ENCODE measurements at places on chromosomes 1 and 21.

GRCh38 chr1:191453487-191453886 is 704.8 kb upstream of the RGS18 start:
- no peak for DNase-seq

DNA sequence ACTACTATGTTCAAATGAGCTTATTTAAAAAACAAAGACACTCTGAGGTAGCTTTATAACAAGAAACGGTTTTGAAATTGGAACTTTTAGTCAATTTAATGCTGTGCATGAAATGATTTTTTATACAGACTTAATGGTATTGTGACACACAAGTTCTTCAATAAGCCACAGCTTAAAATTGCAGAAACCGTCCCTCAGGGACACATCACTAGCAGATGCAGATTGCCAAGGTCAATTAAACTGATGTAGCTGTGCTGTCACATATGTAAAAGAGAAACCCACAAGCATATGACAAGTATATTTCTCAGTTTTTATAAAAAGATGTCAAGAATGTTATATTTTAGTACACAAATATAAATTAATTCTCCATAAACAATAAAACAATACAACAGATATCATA is 366.9 kb downstream of the DPYD start:
- no peak for DNase-seq

- DNase-seq, result no peak
These were observed at the start of gene CNKSR1 for GRCh38 chr1:26177182-26177684. Gene CNKSR1 (plus strand): TSS chr1:26177491. CDS start chr1:26177548, 57 bp downstream.

DNA sequence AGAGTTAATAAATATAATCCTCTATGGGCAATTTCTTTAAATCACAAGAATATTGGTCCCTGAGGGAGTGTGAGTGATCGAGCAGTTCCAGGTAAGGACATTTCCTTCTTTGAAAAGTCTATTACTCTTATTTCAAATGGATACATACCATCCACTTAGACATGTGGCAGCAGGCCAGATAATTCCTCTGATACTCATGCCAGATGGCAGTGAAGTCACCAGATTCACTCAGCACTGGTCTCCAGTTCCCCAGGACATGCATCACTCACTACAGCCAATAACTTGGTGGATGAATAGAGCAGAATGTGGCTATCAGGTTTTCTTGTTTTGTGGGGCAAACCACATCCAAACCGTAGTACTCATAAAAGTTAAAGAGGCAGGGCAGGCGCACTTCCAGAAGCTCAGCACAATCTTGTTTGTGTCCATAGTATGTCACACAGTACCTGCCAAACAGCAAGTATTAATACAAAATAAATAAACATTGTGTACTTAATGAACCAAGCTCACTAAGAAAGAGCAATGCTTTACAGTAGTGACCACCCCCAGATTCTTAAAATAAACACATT is 74.2 kb upstream of the CD53 start:
- DNase-seq, result no peak

GRCh38 chr1:238474263-238474662 is 583.5 kb upstream of the ZP4 start:
- DNase-seq, result no peak

DNA sequence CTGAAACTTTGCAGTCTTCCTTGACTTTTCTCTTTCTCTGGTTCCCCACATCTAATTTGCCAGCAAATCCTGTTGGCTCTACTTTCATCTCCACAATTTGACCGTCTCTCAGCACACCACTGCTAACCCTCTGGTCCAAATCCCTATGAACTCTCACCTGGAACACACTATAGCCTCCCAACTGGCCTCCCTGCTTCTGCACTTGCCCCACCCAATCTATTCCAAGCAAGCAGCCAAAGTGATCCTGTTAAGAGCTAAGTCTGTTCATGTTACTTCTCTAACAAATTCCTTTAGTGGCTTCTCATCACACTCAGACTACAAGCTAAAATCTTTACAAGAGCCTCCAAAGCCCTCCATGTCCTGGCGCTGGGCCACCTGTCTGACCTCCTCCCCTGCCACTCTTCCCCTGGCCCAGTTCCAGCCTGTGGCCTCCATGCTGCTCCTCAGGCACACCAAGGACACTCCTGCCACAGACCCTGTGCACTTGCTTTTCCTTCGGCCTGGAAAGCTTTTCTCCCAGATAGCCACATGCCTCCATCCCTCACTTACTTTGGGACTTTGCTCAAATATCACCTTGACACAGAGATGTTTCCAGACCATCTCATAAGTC is 104.1 kb downstream of the DTL start:
- DNase-seq, result no peak

DNA sequence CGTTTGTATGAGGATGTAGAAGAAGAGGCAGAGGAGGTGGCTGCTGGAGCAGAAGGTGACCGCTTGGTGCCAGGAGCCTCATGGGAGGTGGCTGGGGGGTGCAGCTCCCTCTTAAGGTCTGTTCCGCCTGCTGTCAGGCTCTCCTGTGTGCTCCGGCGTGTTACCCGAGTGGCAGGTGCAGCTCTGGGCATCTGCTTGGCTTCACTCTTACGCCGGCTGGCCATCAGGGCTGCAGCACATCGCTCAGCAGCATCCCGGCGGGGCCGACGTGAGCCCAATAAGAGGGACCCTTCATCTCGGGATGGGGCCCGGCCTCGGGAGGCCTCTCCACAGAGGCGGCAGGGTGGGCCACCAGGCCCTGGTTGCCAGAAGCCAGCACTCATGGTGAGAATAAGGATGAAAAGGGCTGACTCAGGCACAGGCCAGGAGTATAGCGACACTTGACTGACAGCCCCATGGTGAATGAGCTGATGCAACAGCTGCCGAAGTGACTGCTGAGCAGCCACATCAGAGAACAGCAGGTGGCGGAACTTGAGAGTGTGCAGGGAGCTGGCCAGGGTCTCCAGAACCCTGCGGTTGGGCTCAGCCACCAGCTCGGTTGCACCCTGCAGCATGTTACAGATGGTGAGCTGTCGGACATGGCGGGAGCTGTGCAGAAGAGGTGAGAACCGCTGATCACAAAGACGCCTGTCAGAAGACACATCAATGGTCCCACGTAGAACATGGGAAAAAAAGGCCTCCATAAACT is 17.5 kb downstream of the LRRC41 start:
- peak; percentile 49 for DNase-seq

DNA sequence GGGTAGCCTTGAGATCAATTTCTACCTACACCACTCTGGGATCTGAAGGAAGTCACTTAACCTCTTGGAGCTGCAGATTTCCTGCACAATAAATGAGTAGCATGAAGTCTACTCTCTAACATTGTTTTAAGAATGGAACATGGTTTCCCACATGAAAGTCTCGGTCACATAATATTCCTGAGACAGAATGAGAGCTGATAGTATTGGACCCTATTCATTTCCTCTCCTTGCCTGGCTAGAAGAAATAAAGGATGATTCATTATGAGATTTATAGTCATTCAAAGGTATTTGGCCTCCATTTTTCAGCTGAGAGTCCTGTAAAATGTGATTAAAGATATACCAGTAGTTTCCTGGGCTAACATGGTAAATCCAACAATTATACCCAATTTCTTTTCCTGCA is 56.7 kb downstream of the ARHGAP29 start:
- DNase-seq, result no peak

GRCh38 chr1:76871355-76871974 is 4.2 kb downstream of the ST6GALNAC5 start:
- no peak for DNase-seq

DNA sequence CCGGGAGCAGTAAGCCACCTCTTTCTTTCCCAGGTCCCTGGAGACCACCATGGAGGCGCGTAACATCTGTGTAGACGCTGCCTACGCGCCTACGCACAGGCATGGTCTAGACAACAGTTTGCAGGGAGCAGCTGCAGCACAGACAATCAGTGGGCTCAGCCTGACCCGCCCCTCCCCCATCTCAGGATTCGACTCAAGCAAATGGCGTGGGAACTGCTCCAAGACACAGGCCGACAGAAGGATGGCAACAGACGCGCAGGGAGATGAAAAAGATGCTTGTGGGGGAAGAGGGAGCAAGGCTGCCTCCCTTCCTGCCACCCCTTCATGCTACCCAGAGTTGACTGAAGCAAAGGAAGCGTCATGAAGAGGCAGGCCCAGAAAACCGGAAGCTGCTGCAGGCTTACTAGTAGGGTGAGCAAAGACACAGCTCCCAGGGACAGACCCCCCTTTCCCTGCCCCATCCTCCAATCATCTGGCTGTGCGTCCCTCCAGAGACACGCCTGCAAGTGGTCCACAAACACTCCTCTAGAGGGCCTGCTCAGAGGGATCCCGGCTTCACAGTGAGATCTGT is 19.5 kb downstream of the STK40 start:
- DNase-seq, result peak; percentile 40

DNA sequence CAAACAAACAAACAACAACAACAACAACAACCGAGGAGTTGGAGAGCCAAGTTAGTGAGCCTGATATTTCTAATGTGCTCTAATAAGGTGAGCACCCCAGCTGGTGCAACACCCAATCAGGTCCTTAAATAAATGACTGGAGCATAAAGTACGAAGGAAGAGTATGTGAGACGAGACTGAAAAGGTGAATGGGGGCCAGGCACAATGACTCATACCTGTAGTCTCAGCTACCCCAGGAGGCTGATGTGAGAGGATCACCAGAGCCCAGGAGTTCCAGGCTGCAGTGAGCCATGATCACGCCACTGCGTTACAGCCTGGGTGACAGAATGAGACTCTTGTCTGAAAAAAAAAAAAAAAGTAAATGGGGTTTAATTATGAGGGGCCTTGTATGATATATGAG is 152.0 kb upstream of the ZRANB2 start:
- no peak for DNase-seq

- DNase-seq, result no peak
These were observed 42.5 kb downstream of the ITPKB start for GRCh38 chr1:226696547-226696946.

DNA sequence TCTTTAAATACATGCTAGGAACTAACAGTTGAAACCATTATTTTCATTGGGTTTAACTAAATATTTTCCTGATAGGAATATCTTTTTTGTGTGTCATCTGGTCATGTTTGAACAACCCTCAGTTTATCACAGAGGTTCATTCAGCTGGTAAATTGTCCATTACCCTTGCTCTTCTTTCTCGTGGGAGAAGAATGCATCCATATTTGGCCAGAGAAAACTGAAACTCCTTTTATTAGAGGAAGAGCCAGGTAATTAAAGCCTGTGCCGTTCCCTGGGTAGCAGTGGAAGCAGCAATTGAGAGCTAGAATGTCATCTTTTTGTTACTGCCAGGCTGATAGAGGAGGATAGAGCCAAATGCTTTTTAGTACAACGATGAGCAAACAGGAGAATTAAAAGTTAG is 587.2 kb upstream of the ZRANB2 start:
- no peak for DNase-seq

GRCh38 chr1:202135221-202135721 is 9.3 kb downstream of the ARL8A start:
- peak; percentile 49 for DNase-seq

- no peak for DNase-seq
These were observed 61.0 kb downstream of the PAX7 start for GRCh38 chr1:18691648-18692047.

DNA sequence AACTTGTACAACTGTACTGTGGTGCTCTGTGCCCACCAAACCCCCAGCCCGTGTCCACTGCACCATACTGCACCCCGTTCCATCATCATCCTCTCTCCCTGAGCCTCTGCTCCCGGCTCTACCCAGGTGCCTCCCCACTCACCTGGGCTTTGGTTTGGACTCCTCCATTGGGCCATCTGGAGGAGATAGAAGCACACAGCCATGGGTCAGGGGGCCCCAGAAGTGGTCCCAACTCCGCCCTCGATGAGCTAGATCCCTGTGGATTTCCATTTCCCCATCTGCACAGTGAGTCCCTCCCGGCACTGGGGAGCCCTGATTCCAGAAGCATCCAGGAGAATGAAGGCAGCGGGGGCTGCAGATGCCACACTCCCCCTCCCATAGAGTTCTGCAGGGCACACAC is 10.8 kb downstream of the TNNT2 start:
- no peak for DNase-seq

DNA sequence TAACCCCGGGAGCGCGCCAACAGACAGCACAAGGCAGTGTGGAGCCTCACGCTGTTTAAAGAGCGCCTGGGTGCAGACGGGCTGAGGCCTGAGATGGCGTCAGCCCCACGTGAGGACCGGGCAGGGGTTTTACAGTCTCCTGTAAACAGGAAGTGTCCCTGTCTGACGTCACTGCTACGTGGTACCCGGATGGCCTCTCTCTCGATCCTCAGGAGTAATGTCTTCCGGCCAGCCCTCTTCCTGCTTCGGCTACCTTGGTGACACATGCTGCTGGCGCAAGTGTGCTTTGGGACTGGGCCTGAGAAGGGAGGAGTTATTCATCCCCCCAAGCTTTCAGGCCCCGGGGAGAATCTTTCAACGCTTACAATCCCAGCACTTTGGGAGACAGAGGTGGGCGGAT is 41.2 kb downstream of the CNST start:
- no peak for DNase-seq

DNA sequence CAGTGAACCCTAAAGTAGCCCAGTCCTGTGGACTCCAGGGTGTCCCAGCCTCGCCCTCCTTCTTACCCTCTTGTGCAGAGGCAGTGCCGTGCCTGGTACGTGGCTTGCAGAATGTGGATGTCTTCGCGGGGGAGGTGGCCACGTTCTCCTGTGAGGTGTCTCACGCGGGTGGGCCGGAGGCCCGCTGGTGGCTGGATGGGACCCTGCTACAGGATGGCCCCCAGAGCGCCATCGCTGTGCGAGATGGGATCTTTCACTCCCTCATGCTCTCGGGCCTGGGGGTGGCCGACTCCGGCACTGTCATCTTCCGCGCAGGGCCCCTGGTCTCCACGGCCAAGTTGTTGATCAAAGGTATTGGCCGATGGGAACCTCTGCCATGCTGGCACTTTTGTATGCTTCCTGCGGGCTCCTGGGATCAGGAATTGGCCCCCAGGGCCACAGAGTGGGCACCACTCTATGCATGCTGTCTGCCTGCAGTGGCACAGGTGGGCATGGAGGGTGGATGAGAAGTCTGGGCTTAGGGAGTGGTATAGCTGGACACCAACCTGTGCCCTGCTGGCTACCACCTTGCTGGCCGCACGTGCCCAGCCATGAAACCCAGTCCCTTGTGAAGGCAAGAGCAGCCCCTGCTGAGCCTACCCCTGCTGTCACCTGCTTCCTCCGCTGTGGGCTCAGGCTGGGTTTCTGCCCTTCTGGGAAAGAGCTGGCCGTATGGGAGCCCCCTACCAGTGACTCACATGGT is 92.9 kb downstream of the TRIM11 start:
- DNase-seq, result no peak

DNA sequence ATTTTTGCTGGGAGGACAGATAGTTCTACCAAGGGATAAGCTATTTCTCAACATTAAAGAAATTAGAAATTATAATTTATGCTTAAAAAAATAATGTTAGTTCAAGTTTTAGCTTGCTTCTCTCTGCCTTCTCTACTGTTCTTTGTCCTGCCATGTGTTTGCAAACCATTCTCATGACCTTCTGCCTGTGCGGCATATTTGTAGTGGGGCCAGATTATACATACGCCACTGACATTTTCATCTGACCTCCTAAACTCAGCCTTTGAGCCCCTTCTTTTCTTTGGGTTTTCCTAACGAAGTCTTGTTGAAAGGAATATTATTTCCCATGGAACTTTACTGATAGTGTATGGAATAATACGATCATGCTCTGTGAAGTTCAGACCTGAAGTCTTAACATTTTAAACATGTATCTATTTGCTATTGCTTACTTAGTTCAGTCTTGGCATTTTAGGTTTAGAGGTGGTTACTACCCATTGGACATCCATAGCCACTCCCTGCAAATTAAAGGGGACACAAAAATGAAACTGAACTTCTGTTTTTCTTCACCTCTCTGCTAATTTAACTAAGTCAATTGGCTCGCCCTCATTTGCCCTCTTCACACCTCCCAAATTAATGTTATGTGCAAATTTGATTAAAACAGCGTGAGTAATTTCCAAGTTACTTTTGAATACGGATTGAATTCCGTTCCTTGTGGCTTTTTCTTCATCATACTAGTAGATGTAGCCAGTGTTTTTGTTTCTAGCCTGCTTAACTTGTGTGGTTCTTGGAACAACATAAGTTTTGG is 15.6 kb downstream of the LRRC8D start:
- no peak for DNase-seq

Data from activated naive CD8-positive, alpha-beta T cell treated with anti-CD3 and anti-CD28 coated beads, Interleukin-2, amount 50 U/mL, for 24 hours (primary cell).